ENCODE measurements at places on chromosomes 13 and 19. TPM values are rescaled to one million over a fixed set of nuclear protein-coding genes. Genes with fewer than 3 reads are reported as not detected.

Gene SUCLA2
- 30.0 TPM for polyA plus RNA-seq

Gene PGLYRP2
- polyA plus RNA-seq = not detected

Gene EBI3
- 0.40 TPM for polyA plus RNA-seq

Gene CEACAM4
- not detected for polyA plus RNA-seq

Gene PTBP1
- 296 TPM for polyA plus RNA-seq

Gene LCP1
- 135 TPM for polyA plus RNA-seq

Gene FGF22
- 2.2 TPM for polyA plus RNA-seq

Gene GZMM
- 2.2 TPM for polyA plus RNA-seq

Gene EPSTI1
- polyA plus RNA-seq = not detected

Gene CERS1
- 1.1 TPM for polyA plus RNA-seq

Gene SPTBN4
- polyA plus RNA-seq = 1.2 TPM

Gene NDFIP2
- 23.6 TPM for polyA plus RNA-seq

Gene C5AR2
- polyA plus RNA-seq = 0.24 TPM

Gene IGFLR1
- 15.0 TPM for polyA plus RNA-seq

Gene PRKD2
- polyA plus RNA-seq = 21.1 TPM

Gene GDF15
- polyA plus RNA-seq = 57.2 TPM

Gene KIR2DL3
- not detected for polyA plus RNA-seq

Gene JSRP1
- 1.2 TPM for polyA plus RNA-seq

Gene ATP4A
- not detected for polyA plus RNA-seq

Gene ZNF709
- 0.07 TPM for polyA plus RNA-seq

Gene GYS1
- polyA plus RNA-seq = 24.3 TPM

Gene CYP4F11
- not detected for polyA plus RNA-seq

Gene TLE6
- polyA plus RNA-seq = 4.4 TPM

Gene MAP4K1
- 0.99 TPM for polyA plus RNA-seq

Gene LRFN3
- 0.35 TPM for polyA plus RNA-seq

Gene AP1M2
- polyA plus RNA-seq = 1.1 TPM

Gene DCLK1
- polyA plus RNA-seq = not detected

Gene HIPK4
- not detected for polyA plus RNA-seq

Gene SLITRK1
- not detected for polyA plus RNA-seq

Gene ONECUT3
- polyA plus RNA-seq = not detected

Gene CEACAM19
- polyA plus RNA-seq = 0.50 TPM

Gene ADAT3
- 10.2 TPM for polyA plus RNA-seq

Gene ADAMTS10
- 1.8 TPM for polyA plus RNA-seq

Gene CEACAM21
- 0.11 TPM for polyA plus RNA-seq

Gene ZNF426
- 4.0 TPM for polyA plus RNA-seq

Gene ZNF578
- 0.12 TPM for polyA plus RNA-seq

Gene NLRP11
- 0.13 TPM for polyA plus RNA-seq

Gene NAPSA
- 1.6 TPM for polyA plus RNA-seq

Gene C19orf67
- 1.8 TPM for polyA plus RNA-seq

All from K562 (cell line).